Ecto neural progenitor cell (in vitro differentiated cells): ENCODE measurements at places on chromosomes 1 and 21.

GRCh38 chr1:44327679-44328491, 27.2 kb downstream of the ERI3 start:
- DNase-seq = no peak

GRCh38 chr21:44722731-44723130, 11.4 kb upstream of the TSPEAR start:
- no peak for DNase-seq

- no peak for DNase-seq
Measured at GRCh38 chr1:72516264-72516663, 233.9 kb upstream of the NEGR1 start.

DNA sequence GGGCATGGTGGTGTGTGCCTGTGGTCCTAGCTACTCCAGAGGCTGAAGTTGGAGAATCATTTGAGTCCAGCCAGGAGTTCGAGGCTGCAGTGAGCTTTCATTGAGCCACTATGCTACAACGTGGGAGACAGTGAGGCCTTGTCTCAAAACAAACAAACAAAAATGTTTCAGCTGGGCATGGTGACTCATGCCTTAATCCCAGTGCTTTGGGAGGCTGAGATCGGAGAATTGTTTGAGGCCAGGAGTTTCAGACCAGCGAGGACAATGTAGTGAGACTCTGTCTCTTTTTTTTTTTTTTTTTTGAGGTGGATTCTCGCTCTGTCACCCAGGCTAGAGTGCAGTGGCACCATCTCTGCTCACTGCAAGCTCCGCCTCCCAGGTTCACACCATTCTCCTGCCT, 5.0 kb upstream of the RPL5 start:
- no peak for DNase-seq

DNA sequence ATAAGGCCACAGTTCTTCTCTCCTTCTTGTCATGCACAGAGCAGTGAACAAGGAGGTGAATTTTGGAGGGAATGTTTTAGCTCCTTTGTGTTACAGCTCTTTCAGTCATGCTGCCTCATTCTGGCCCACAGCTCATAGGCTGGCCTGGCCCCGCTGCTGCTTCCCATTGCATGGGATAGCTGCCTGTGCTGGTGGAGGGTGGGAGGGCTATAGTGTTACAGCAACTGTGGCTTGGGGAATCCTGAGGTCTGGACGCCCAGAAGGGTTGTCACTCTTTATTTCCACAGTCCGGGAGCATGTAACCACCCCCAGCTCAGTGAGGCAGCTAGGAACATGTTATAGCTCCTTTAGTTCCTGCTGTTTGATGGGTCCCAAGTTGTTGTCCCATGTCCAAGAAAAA, 210.3 kb downstream of the AMY1C start:
- no peak for DNase-seq

GRCh38 chr1:158813164-158813563, 18.0 kb upstream of the MNDA start:
- DNase-seq = no peak

DNA sequence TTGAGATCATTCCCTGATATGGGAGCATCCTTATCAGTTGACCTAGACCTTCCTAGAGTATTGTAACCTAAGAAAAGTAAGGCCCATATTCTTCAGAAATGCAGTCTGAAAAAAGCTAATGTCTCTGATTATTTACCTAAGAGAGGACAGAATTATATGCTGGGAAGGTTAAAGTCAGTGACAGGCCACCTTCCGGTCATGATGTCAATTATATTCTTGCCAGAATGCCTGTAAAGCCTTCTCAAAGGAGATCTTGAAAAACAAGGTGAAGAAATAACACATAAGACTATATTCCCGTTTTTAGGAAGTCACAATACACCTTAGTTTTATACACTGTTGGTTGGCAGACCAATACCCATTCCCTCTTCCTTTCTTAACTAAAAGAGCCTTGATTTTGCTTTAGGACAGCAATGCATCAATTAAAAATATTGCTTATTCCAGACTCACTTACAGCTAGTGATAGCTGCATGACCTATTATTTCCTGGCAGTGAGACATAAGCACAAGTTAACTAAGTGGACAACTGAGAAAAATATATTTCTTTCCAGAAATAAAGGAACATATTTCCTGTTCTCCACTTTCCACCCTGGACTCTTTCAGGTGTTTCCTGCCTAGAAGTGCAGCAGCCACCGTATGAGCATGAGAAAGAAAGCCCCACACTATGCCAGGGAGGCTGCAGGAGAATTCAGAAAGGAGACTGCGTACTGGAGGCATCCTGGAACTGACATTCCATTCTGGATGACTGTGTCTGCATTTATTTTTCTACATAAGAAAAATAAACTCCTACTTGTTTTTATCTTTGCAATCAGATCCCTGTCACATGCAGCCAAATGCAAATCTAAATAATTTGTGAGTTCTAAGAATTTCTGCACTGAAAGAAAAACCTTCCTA, 332.9 kb upstream of the PTBP2 start:
- no peak for DNase-seq

GRCh38 chr1:64967381-64967780, 1.0 kb upstream of the JAK1 start:
- no peak for DNase-seq

DNA sequence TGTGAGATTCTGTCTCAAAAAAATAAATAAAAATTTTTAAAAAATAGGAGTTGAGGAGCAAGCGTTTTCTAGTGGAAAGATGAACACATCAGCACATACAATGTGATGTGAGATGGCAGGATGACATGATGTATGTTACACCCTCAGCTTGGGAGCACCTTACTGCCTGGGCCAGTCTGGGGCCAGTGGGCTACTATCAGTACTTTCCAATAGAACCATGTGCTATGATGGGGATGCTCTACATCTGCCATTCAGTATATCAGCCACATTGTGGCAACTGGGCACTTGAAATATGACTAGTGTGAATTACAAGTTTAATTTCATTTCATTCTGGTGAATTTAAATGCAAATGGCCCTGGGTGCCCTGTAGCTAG, 156.0 kb downstream of the PGBD5 start:
- no peak for DNase-seq

GRCh38 chr1:31874942-31875341, 59.1 kb upstream of the SPOCD1 start:
- DNase-seq = no peak

DNA sequence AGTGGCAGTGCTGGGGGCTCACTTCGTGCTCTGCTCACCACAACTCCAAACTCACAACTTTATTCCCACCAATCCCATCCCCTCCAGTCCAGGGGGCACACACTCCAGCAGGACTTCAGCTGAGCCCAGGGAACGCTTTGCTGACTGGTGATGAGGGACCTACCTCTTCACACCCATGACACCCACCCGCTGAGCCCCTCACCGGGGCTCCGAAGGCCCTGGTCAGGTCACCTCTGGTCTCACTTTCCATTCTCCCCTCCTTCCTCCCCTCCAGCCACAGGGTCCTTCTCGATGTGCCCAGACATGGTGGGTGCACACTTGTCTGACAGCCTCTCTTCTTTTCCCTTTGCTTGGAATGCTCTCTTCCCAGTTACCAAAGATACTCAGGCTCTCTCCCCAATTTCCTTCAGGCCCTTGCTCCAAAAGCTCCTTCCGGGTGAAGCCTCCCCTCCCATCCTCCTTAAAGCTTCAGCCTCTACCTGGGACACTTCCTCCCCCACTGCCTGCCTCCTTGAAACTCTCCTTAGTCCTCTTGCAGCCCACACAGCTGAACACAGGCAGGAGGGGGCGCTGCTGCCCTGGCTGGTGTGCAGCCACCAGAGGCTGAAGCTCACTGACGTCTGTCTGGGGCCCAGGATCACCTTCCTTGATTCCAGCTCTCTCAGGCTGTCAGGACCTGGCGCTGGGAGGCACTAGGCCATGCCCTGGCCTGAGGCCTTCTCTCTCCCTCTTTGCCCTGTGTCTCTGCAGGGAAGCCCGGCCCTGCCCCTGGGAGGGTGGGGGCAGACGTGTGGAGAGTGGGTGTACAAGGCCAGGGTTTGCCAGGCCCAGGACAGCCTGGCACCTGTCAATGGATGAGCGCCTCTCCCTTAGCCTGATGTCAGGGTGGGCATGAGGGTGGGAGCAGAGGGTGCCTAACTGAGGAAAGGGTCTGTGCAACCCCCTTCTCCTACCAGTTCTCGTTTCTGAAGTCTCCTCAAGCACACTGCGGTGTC, 1.6 kb downstream of the KCNE1 start:
- DNase-seq = peak; percentile 83

DNA sequence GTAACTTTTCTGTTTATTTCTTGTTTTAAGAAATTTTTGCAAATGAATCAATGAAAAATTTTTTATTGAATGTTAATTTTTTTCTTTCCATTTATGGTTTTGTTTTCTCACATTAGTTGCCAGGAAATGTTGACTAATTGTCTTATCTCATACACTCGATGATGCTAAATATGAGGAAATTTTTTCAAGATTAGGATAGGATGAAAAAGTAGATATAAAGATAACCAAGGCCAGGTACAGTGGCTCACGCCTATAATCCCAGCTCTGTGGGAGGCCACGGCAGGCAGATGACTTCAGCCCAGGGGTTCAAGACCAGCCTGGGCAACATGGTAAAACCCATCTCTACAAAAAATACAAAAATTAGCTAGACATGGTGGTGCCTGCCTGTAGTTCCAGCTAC, 12.6 kb downstream of the LAX1 start:
- no peak for DNase-seq

- no peak for DNase-seq
Measured at GRCh38 chr1:64515427-64515826, 45.5 kb downstream of the CACHD1 start.

DNA sequence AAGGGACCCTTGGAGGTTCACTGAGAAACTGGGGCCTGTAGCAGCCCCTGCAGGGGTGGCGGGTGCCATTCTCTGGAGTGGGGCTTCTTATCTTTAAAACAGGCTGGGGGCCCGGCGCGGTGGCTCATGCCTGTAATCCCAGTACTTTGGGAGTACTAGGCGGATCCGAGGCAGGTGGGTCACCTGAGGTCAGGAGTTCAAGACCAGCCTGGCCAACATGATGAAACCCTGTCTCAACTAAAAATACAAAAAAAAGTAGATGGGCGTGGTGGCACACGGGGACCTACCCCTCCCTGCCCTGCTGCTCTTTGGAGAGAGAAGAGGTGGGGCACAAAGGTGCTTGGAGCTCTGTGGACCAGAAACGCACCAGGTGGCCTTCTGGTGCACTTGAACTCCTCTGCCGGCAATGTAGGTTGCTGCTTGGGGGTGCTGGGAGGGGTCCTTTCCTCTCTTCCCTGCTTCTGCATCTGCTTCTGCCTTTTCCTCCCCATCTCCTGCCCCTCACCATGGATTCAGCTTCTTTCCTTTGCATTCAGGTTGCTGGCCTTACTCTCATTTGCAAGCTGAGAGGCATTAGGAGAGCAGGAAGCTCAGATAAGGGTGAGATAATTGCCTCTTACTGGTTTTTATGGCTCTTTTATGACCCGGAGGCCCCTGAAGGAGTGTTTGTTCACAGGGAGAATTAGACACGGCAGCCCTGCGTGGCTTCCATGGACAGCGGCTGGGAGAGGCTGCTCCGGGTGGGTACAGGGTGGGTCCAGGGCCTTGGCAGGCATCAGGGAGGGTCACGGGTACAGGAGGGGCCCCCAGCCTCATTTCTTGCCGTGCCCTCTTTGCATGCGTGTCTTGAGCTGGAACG, 57.4 kb downstream of the ARHGEF10L start:
- DNase-seq = no peak

DNA sequence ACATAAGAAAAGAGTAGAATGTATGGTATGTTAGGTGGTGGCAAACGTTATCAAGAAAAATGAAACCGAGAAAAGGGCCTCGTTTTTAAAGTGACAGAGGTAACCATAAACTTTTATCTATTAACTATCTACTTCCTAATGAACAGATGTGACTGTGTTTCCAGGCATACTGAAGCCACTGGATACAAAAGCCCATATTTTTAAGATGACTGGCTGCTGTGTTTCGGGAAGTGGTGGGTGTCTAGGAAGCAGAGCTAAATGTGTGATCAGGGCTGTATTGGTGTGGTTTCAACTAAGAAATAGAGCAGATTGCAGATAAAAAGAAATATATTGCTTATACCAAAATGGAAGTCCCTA, 71.8 kb downstream of the CHRM3 start:
- DNase-seq = no peak

- no peak for DNase-seq
Measured at GRCh38 chr1:100304227-100304626, 38.2 kb downstream of the RTCA start.

GRCh38 chr1:201665036-201665435, 126.1 kb downstream of the NAV1 start:
- no peak for DNase-seq

GRCh38 chr1:227166559-227166958, 151.7 kb downstream of the CDC42BPA start:
- DNase-seq = no peak

- no peak for DNase-seq
Measured at GRCh38 chr1:67434491-67434890, 4.3 kb upstream of the SERBP1 start.

- no peak for DNase-seq
Measured at GRCh38 chr1:7884757-7885156, 31.9 kb upstream of the UTS2 start.

- DNase-seq = peak; percentile 49
Measured at GRCh38 chr1:213724640-213725536, 262.9 kb upstream of the PROX1 start.

GRCh38 chr1:182957902-182958395, 5.0 kb upstream of the SHCBP1L start:
- no peak for DNase-seq

DNA sequence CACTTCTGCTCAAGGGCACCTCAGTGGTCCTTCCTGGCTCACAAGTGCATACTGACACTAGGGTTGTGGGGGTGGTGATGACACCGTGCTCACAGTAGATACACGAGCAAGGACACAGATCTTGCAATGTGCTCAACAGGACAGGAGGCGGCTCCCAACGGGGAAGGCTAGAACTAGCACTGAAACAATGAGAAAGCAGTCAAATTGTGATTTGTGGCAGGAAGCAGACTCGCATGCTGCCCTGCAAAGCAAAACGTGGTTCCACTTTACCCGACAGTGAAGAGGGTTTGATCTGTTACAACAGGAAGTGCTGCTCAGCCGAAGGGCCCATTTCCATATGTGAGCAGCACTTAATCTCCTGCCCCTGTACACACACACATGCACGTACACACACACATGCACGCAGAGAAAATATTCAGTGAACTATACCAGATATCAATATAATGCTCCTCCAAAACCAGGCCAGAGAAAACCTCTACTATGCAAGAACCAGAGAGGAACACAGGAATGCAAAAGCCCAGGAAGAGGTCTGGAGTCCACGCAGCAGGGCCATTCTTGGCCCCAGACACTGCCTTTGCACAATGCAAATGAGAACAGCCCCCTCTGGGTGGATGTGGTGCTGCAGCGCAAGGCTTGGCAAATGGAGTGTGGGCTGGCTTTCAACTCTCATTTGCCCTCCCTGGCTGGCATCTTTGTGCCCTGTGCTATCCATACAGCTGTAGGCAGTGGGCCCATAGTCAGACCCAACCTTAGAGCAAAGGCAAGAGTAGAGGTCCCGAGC, 47.1 kb downstream of the KANK4 start:
- no peak for DNase-seq

GRCh38 chr1:11539850-11540772, 61.2 kb downstream of the DISP3 start:
- no peak for DNase-seq

- no peak for DNase-seq
Measured at GRCh38 chr1:159012495-159012894, 2.8 kb downstream of the IFI16 start.
